ENCODE measurements at places on chromosomes 16 and 17. TPM values are rescaled to one million over a fixed set of nuclear protein-coding genes. Genes with fewer than 3 reads are reported as not detected.

The TNFRSF13B gene
- total RNA-seq, result not detected

The OTOA gene
- not detected for total RNA-seq

The HOXB7 gene
- 28.2 TPM for total RNA-seq

The KCNJ16 gene
- total RNA-seq, result 9.3 TPM

The TMEM235 gene
- total RNA-seq, result not detected

The OR2C1 gene
- not detected for total RNA-seq

The ICAM2 gene
- 1.9 TPM for total RNA-seq

The RNF157 gene
- 29.3 TPM for total RNA-seq

The MEIOB gene
- total RNA-seq, result not detected

The WFIKKN2 gene
- total RNA-seq, result not detected

The ZFP3 gene
- 3.7 TPM for total RNA-seq

The DHRS11 gene
- 44.7 TPM for total RNA-seq

The BLTP2 gene
- total RNA-seq, result 154 TPM

The C16orf96 gene
- total RNA-seq, result 0.19 TPM

The TMEM132E gene
- not detected for total RNA-seq

All from Caco-2 (cell line).